ENCODE measurements at places on chromosomes 4 and X.

DNA sequence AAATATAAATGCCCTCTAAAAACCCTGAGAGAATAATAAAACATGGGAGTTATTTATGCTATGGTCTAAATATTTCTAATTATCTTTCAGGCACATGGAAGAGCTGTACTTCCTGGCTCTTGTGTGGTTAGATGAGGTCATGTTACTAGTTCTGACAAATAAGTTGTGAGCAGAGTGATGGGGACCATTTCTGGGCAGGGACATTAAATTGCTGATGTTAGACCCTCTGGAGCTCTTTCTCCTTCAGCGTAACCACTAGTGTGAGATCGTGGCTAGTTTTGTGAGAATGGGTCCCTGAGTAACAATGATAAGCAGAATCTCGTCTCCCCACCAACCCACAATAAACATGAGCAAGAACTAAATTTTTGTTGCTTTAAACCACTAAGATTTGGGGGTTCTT is 108.0 kb downstream of the MAML3 start:
- DNase-seq, result no peak

GRCh38 chr4:57136281-57136680 is 26.1 kb upstream of the IGFBP7 start:
- no peak for DNase-seq

GRCh38 chr4:24197955-24198354 is 308.1 kb upstream of the PPARGC1A start:
- DNase-seq, result no peak

DNA sequence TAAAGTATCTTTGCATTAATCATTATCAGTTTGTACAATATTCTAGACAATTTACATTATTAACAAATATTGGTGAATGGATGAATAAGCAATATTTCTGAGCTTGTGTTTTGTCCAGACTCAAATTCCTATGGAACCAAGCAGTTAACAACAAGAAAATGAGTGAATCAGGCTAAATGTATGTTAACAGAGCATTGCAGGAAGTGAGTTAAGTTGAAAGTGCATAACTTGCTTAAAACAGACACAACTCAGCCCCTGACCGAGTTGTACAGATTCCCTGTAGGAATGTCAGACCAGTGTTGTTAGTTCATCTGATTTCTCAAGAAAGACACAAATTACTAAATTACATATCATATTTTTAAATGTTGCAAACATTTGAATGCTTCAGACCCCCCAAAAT is 23.7 kb upstream of the CSN1S1 start:
- no peak for DNase-seq

- DNase-seq, result no peak
Measured at GRCh38 chr4:80133240-80133783, 60.3 kb upstream of the ANTXR2 start.

DNA sequence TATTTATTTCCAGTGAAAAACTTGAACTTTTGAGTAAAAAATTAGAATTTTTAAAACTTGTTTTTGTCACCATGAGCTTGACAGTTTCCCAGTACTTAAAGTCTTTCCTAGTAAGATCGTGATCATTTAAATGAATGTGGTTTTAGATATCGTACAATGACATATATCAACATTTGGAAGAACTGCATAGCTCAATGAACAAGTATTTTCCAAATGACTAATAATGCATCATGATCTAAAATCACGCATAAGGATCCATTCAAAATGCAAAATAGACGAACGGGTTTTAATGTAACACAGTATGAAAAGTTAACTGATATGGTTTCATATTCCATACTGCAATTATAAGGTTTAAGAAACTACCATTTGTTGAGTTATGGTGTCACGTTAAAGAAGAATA is 4.1 kb upstream of the NDNF start:
- DNase-seq, result no peak

GRCh38 chrX:46710425-46710824 is 48.5 kb downstream of the SLC9A7 start:
- DNase-seq, result no peak

DNA sequence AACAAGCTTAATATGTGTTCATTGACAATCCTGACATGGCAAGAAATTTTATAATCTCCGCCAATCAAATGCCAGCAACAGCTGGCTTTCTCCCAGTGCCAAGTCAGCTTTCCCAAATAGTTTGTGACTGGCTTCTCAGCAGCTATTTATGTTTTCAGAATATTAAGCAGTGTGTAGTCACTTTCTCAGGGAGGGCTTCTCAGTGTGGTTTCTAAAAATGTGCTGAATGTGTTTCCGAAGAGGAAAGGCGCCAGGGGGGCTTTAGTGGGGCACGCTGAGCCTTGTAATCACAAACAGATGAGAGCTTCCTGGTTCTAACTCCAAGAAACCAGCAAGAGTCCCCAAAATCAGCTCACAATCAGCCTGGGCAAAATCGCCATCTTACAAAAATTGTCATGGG is 258.7 kb upstream of the CPEB2 start:
- DNase-seq, result no peak
